ENCODE measurements at places on chromosomes 7 and 10.

- H3K4me1 ChIP-seq: no peaks in the 10 kb centered on the region
- H3K27ac ChIP-seq: no peak overlapping the region
- no peak for DNase-seq
- H3K4me3 ChIP-seq: no peak overlapping the region
- no peaks in the 10 kb centered on the region for H3K27me3 ChIP-seq
- H3K36me3 ChIP-seq: no peaks in the 10 kb centered on the region
Observed at GRCh38 chr7:131189488-131189887, 138.2 kb upstream of the MKLN1 start.

DNA sequence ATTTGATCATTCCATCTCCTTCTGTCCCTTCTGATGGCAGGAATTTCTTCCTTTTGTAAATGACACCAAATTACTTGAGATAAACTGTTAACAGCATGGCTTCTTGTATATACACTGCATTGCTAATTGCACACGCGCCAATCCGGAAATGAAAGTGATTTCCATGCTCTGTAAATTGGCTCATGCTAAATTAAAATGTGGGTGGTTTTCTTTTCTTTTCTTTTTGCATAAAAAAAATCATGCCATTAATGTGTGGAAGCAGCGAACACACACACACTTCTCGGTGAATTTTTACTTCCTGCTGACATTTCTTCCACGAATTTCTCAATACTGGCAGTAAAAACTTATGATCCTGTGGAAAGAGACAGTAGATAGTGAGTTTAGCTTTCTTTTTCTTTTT is 123.1 kb upstream of the CCDC6 start:
- DNase-seq: no peak
- no peak overlapping the region for H3K4me3 ChIP-seq
- no peaks in the 10 kb centered on the region for H3K4me1 ChIP-seq
- peaks cover 4% of the 10 kb centered on the region for H3K36me3 ChIP-seq
- no peaks in the 10 kb centered on the region for H3K27me3 ChIP-seq

GRCh38 chr10:62496925-62497324 is 122.8 kb downstream of the ZNF365 start:
- no peaks in the 10 kb centered on the region for H3K27me3 ChIP-seq
- no peaks in the 10 kb centered on the region for H3K36me3 ChIP-seq
- DNase-seq: no peak
- no peak overlapping the region for H3K27ac ChIP-seq

DNA sequence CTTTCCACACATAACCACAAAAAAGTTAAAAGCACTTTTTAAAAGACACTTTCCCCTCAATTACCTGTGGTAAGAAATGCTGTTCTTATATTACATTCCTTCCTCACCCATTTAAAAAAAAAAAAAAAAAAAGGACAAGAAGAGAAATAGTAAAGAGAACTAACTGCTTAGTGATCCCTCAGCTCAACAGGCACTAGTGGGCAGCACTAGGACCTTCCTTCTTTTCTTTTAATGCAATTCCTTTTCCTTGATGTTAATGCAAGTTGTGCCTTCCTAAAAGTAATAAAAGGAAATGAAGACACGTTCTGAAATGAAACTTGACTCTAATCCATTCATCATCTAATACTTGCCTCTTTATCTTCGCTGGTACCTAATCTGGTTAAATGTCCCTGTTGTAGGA is 189.7 kb downstream of the TCF7L2 start:
- DNase-seq: peak; percentile 55
- H3K27ac ChIP-seq: no peak overlapping the region
- H3K4me3 ChIP-seq: no peak overlapping the region
- peaks cover 14% of the 10 kb centered on the region for H3K4me1 ChIP-seq

DNA sequence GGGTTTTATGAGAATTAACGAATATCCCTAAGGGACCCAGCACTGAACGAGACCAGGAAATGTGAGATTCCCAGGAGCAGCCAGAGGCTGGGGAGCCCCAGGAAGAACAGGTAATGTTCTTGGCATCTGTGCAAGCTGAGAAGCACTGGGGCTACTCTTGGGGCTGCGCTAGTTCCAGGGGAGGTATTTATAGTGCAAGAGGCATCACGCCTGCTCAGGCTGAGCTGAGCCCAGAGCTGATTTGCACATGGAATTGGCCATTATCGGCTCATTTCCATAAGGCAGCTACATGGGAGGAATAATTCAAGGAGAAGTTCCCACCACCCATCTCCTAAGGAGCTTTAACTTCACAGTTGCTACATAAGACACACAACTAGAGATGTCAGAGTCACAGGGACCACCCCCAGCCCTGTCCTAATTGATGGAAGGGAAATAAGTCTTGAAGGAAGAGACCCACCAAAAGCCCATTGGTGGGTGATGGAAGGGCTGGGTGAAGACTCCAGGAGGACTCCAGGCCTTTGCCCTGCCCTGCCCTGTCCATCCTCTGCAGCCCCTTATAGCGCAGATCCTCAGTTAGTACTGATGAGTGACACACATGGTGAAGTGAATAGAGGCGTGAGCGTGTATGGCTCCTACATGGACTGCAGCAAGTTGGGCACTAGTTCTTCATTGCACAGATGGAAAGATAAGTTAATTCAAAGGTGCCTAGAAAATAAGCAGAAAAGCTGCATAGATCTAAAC is 178.9 kb downstream of the GRID1 start:
- H3K36me3 ChIP-seq: peaks cover 7% of the 10 kb centered on the region
- H3K4me1 ChIP-seq: peaks cover 21% of the 10 kb centered on the region
- no peak overlapping the region for H3K27ac ChIP-seq
- no peak for DNase-seq
- peaks cover 2% of the 10 kb centered on the region for H3K27me3 ChIP-seq

DNA sequence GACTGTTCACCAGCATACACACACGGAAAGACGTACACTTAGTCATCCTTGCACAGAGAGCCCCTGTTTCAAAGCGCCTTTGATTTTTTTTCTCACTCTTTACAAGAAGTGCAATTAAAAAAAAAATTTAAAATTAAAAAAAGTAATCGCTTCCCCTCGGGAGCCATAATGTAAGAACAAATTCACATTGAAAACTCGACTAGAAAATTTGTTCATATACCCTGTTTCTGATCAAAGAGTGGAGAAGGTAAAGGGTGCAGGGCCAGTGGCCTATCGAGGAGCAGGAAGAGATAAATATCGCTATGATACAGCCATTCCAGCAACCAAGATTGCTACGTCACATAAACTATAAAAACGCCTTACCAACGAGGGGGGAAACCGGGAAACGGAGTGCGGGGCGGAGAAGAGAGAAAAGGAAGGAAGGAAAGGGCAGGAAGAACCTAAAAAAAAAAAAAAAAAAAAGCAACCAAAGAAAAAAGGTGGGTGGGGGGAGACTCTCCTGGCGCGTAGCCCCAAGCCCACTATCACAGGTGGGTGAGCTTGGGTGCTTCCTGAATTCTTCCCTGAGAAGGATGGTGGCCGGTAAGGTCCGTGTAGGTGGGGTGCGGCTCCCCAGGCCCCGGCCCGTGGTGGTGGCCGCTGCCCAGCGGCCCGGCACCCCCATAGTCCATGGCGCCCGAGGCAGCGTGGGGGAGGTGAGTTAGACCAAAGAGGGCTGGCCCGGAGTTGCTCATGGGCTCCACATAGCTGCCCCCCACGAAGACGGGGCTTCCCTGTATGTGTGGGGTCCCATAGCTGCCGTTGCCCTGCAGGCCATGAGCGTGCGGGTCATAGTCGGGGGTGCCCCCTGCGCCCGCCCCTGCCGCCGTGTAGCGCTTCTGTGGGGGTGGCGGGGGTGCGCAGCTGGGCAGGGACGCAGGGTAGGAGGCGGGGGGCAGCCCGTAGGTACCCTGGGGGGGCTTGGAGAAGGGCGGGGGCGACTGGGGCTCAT is 5.2 kb upstream of the HOXA2 start:
- peak overlapping the region; percentile 98 for H3K27ac ChIP-seq
- H3K27me3 ChIP-seq: peaks cover 8% of the 10 kb centered on the region
- H3K4me3 ChIP-seq: peak overlapping the region; percentile 85
- H3K4me1 ChIP-seq: peaks cover 78% of the 10 kb centered on the region

Measured in spinal cord (tissue), 10 donors.